ENCODE measurements at places on chromosomes 2 and 18.

- ATAC-seq = no peak
Measured at GRCh38 chr2:4354164-4354563, 650.8 kb downstream of the DCDC2C start.

DNA sequence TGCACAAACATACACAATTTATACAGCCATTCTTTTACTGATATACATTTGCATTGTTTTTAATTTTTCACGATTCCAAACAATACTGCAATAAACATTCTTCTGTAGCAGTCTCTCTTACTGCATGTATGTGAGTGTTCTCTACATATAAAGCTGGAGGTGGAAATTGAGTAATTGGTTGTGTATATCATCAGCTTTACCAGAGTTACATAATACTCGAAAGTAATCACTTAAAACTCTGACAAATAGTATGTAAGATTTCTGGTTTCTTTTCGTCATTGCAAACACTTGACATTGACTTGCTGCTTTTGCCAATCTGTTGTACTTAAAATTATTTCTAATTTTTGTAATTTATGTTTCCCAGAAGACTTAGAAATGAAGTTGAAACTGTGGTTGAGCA is 110.2 kb downstream of the TDRD15 start:
- ATAC-seq = no peak

- no peak for ATAC-seq
Measured at GRCh38 chr2:51219468-51219867, 187.5 kb upstream of the NRXN1 start.

GRCh38 chr2:240983996-240984498 is 14.4 kb upstream of the SNED1 start:
- no peak for ATAC-seq

DNA sequence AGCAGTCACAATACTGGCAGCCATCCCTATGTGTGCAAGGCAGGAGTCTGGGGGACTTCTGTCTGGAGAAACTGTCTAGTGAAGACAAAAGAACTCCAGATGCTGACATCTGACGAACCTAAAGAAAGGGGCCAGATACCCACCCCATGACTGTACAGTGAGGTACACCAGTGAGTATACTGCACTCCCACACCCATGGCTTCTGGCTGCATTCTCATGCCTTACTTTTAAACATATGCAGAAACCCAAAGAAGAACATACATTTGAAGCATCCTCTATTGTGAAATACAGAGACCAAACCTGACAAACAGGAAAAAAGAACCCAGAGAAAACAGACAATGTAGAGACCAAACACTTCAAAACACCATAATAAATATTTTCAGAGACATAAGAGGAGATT is 102.2 kb downstream of the ACTR3 start:
- ATAC-seq = peak; percentile 88

DNA sequence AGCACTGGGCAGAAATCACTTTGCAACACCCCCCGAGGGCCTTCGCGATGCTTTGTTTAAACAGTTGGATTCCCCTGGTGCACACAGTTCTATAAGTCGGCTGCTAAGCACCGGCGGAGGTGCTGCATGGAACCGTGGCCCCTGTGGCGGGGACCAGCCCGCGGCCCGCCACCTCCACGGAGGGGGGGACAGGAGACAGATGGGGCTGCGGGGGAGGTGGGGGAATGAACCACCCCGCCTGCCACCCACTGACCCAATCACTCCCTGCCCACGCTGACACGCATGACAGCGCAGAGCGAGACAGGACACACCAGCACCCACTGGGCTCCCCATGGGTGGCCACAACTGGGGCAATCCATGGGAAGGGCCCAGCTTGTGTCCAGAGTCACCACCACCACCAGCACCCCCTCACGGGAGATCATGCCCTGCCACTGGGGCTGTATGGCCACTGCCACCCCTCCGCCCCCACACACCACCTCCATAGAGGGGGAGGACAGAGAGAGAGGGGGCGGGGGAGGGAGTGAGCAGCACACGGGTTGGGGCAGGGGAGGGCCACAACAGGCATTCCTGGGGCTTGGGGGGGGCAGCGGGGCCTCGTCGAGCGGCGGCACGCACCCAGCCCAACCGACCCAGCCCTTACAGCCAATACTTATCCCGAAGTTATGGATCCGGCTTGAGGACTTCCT is 118.3 kb upstream of the ANKRD30BL start:
- peak; percentile 11 for ATAC-seq

DNA sequence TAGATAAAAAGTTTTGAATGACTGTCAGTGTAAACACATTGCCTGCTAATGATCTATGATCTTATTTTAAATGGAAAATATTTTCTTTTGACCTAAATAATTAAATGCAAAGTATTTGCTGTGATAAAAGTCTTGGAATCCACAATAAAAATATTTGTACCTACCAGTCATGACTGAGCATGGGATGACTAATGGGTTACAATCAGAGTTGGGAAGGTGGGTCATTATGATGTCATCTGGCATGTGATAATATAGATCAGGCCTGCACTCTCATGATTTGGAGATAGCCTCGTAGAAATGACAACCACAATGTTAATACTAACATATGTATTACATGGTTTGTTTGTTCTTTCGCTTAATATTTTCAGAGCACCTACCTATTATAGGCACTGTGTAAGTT is 848.8 kb upstream of the KLHL29 start:
- no peak for ATAC-seq

- ATAC-seq = no peak
Measured at GRCh38 chr2:229920011-229920641, 1.7 kb downstream of the TRIP12 start.

GRCh38 chr2:41395692-41396091 is 652.1 kb upstream of the PKDCC start:
- ATAC-seq = no peak

DNA sequence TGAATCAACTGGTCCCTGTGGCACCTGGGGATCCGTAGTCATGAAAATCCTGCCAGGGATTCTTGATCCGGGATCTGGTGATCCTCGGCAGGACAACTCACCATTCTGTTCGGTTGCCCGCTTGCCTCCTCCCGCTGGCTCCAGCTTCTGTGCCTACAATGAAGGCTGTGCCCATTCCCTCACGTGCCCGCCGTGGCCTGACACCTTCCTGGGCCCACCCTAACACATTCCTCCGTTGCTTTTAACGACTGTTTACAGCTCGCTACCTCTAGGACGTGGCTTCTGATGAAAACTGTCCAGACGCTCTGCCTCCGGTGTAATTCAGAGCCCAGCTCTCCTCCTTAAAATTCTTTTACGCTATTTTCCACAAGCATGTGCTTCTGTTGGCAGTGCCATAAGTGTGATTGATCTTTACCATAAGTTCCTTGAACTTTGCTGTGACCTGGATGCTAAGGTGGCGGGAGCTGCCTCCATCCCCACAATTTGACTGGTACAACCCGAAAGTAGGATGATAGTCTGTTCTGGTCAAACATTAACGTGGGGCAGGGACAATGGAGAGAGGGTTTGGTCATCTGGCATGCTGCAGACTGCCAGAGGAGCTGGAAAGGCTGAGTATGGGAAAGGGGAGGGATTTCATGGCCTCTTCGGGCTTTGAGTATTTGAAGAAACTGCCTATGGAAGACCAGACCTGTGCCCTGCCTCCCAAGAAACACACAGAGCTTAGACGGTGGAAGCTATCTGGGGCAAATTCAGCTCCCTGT is 206.8 kb upstream of the TNP1 start:
- ATAC-seq = no peak

- no peak for ATAC-seq
Measured at GRCh38 chr2:36605273-36605672, 7.3 kb upstream of the FEZ2 start.

DNA sequence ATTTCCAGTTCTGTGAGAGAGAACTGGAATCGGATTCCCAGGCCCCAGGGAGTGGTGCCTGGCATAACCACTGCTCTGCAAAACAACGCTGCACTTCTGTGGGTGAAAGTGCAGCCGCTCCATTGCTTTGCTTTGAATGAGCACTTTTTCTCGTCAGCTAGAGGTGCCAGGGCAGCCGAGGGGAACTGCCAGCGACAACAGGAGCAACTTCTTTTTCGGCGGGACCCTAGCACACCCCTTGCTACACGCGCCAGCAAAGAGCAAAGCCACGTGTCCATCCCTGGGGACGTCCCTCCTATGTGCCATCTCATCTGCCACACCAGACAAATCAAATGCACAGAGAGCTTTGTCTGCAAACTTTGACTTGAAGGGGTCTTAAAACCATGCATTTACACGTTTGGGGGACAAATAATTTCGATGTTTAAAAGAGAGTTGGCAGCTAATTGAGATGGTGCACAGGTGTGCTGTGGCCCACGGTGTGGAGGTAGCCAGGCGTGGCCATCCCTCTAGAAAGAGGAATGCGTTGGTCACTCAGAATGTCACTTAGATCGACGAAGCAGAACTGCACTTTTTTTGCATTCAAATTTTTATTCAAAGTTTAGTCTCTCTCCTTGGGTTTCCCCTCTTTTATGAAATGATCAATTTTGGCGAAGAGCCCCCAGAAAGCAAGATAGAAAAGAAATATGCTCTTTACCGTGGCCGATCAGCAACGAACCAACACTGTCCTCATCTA is 151.8 kb downstream of the MBP start:
- ATAC-seq = no peak

DNA sequence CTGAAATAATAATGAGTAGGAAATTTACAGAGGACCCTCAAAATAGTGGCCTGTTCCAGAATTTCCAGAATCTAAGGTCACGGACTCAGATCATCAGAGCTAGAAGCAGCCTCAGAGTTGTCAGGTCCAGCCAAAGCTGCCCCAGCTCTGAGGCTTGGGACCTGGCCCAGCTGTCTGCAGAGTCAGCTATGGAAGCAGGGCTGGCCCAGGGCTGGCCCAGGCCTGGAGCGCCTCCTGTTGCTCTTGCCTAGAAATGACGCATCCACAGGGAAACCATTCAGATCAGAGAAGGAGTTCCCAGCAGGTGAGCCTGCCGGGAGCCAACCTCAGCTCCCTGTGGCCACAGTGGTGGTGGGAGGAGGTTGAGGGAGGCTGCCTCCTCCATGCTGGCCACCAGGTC is 106.7 kb upstream of the ARL4C start:
- ATAC-seq = no peak

DNA sequence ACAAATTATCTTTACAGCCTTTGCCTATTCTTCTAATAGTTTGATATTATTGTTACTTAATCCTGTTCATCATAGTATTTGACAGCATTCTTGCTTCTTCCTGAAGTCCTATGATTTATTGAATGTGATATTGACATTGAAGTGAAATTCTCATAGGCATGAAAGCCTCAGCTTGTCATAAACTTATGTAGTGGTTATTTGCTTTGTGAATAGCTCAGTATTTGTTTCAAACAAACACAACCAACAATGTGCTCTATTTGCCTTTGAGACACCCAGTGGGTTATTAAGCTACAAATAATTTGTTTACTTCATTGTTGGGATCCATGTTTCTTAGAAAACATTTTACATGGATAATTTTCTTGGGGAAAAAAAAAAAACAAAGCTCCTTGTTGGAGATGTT is 57.2 kb downstream of the TTC39C start:
- no peak for ATAC-seq

DNA sequence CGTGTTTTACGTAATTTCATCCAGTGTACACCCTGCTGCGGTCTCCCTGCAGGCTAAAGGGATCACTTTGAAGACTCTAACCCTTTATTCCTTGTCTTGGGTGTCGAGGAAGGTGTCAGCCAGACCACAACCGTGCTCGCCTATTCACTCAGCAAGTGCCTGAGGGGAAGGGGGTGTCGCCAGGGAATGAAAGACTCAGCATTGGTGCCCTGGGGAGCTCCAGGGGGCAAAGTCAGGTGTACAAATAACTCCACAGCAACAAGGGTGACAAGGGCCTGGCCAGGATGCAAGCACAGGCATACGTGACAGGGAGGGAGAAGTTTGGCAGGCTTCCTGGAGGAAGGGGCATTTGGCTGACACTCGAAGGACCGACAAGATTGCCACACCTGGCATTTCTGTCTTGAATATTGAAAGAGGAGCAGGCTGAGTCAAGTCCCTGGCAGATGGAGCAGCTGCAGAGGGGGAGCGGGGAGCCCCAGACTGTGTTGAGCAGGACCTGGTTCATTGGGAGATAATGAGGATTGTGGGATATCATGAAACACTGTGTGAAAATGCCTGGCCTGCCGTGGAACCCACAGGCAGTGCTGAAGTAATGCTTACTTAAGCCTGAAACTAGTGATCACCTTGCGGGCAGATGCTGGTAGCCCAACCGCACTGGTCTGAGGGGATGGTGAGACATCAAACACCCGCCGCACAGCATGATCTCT is 93.9 kb downstream of the RHOB start:
- ATAC-seq = peak; percentile 4

GRCh38 chr18:41075212-41075611 is 879.8 kb upstream of the PIK3C3 start:
- ATAC-seq = no peak

GRCh38 chr2:239579524-239580198 is 178.8 kb upstream of the HDAC4 start:
- no peak for ATAC-seq

DNA sequence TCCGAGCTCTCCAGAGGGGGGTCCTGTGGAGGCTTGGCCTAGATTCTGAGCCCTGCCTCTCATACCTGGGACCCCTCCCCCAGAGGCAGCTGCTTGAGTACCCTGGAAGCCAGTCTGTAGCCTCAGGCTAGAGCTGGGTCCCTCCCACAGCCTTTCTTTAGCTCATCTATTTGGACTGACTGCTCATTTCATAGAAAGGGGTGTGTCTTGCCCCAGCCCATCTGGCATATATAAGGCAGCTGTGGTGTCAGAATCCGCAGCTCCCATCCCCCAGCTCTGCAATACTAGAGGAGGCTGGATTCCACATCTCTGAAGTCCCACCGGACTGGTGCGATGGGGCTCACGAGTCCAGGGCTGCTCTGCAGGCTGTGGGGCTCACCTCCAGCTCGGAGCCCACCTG is 26.1 kb downstream of the MPHOSPH10 start:
- peak; percentile 46 for ATAC-seq

DNA sequence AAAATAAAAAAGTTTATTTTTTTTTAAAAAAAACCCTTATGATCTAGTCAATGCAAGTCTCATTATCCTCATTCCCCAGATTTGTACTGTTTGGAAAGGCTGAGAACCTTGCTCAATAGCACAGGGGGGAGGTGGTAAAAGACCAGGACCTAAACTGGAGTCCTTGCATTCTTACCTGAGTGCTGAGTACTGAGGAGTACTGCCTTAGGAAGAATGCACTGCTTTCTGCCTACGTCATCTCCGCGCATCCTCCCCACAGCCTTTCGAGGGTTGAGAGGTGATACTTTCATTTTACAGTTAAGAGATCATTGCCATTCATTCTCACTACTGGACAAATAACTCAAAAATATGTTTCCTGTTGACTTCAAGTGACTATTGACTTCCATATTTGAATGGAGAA is 73.8 kb downstream of the MAP3K20 start:
- no peak for ATAC-seq

DNA sequence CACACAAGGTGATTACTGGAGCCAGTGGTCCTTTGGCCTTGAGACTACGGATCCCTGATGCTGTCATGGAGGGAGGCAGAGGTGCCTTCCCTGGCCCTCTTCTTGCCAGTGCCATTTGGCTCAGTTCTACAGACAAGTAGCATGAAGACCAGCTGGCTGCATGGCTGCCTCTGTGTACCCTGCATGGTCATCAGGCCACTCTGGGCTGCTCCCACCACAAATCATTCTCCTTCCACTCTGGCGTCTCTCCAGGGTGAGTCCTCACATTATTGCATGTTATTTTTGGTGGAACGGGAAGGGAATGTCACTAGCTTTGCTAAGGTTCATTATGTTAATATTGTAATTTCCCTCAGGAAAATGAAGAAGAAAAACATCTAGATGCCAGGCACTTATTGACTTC is 229.8 kb downstream of the VAPA start:
- no peak for ATAC-seq

GRCh38 chr2:135851858-135852257 is 14.9 kb upstream of the LCT start:
- ATAC-seq = no peak

Measured in esophagus mucosa (tissue), 1 donor.